H4 (cell line): ENCODE measurements at places on chromosomes 13 and 19. TPM values are rescaled to one million over a fixed set of nuclear protein-coding genes. Genes with fewer than 3 reads are reported as not detected.

DNA sequence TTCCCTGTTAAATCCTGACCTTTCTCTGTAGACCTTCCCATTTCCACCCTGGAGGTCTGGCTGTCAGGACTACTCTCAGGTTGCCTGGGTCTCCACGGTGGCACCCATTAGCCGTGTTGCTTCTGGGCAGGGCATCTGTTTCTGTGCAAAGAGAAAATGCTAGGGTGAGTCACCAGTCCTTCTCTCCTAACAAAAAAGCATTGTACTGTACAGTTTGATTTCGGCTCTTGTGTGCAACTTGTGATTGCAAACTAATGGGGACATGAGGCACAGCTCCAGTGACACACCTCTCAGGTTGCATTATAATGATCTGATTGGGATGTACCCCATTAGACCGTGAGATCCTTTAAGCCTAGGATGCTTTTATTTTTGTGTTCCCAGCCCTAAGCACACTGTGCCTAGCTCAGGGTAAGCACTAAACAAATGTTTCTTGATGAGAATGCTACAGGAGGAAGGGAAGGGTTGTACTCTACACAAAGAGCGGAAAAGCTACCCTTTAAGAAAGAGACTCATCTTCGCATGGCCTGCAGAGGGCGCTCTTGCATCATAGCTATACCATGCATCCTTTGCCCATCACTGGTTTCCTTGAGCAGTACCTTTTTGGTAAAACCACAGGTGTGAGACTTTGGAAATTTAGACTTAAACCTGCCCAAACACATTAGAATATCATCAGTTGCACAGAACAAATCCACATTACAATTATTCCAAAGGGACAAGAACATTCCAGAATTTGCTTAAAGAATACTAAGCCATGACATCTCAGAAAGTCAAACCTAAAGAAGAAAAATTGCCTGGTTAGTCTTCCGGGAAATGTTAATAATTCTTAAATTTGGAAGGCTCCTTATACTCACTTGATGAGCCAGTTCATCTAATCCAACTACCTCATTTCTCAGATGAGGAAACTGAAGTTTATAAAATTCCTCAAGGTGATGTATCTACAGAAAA is 20.3 kb upstream of the TRIM13 start:
- peak; percentile 54 for DNase-seq

GRCh38 chr13:40149611-40150274 is 494.3 kb downstream of the COG6 start:
- DNase-seq: peak; percentile 69

- no peak for DNase-seq
Observed at GRCh38 chr19:9849791-9850190, 14.7 kb downstream of the PIN1 start.

DNA sequence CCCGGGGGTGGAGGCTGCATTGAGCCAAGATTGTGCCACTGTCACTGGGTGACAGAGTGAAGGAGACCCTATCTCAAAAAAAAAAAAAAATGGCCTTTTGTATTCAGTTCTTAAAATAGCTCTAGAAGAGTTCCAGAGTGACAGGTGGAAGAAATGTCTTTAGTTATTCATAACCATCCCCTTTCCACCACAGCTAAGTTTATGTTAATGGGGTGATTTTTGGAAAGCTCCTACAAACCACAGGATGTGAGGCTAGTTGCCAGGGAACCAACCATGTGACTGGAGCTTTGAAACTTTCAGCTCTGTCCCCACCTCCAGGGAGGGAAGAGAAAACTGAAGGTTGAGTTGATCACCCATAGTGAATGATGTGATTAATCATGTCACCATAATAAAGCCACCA is 6.9 kb downstream of the ZNF490 start:
- DNase-seq: no peak

DNA sequence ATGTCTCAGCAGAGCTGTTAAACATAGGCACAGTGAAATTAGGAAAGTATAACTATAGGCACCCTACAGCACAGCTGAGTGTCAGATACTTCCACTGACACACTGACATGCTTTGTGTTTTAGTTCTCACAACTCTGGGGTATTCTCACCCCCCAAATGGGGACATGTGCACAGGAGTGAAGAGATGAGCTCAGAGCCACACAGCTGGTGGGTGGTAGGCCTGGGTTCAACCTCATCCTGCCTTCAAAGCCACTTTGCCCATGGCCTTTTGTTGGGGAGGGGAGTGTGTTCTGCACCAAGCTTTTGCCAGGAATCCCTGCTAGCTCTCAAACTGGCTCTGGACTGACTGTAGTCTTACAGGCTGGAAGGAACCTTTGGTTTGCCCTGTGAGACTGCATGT is 1.7 kb upstream of the SLC35E1 start:
- DNase-seq: no peak

- no peak for DNase-seq
Observed at GRCh38 chr13:23817830-23818229, 71.4 kb downstream of the MIPEP start.

- DNase-seq: peak; percentile 33
Observed at GRCh38 chr19:44653977-44654774, 10.5 kb downstream of the PVR start.

- peak; percentile 62 for DNase-seq
Observed at GRCh38 chr13:42832341-42833096, 51.1 kb downstream of the FAM216B start.

DNA sequence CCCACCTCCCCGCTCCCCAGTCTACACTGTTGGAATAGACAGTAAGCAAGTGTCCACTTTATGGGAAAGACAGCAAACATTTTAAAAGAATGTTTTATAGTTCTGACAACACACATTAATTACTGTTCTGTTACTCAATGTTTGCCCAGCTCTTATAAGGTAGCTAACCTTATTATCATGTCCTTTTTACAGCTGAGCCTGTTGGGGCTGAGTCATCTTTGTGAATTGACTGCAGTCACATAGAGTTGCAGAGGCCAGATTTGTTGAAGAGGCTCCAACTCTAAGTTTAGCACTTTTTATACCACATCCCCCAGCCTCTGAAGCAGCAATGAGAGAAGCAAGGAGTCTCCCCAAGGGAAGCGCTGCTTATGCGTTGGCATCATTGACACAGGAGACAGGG is 76.2 kb downstream of the C13orf42 start:
- no peak for DNase-seq

Gene C13orf46
- not detected in 2 replicates for total RNA-seq

Gene CYP2S1
- 3.0 and 4.1 TPM in 2 replicates for total RNA-seq

Gene CNMD
- not detected in 2 replicates for total RNA-seq
